HepG2 (cell line): ENCODE measurements at places on chromosomes 12 and 14. TPM values are rescaled to one million over a fixed set of nuclear protein-coding genes. Genes with fewer than 3 reads are reported as not detected.

Gene OTUB2
- total RNA-seq, result 2.2 and 2.4 TPM in 2 replicates

Gene RAPGEF3
- 0.07 TPM in 1 of 2 replicates, not detected in the other for total RNA-seq

Gene IL23A
- 0.35 and 0.51 TPM in 2 replicates for total RNA-seq

Gene RHEBL1
- 1.4 and 1.6 TPM in 2 replicates for total RNA-seq

Gene KCNK13
- total RNA-seq, result 0.29 and 0.31 TPM in 2 replicates

Gene GLIPR1L1
- total RNA-seq, result not detected in 2 replicates

Gene ANO4
- total RNA-seq, result not detected in 2 replicates

Gene PTPRR
- total RNA-seq, result not detected in 2 replicates

Gene RTL1
- total RNA-seq, result 0.04 TPM in 1 of 2 replicates, not detected in the other

Gene AJUBA
- total RNA-seq, result 109 and 157 TPM in 2 replicates

Gene ZDHHC22
- total RNA-seq, result not detected in 2 replicates

Gene TEX22
- total RNA-seq, result 0.27 and 0.55 TPM in 2 replicates

Gene ZNF385A
- 0.44 and 0.49 TPM in 2 replicates for total RNA-seq

Gene CACNA2D4
- total RNA-seq, result 7.2 and 14.2 TPM in 2 replicates

Gene RNF212B
- not detected in 2 replicates for total RNA-seq

Gene EGLN3
- 0.18 TPM in 2 replicates for total RNA-seq

Gene MYH7
- 0.04 TPM in 1 of 2 replicates, not detected in the other for total RNA-seq

Gene CACNB3
- 0.29 TPM in 1 of 2 replicates, not detected in the other for total RNA-seq

Gene SOCS2
- total RNA-seq, result 1.5 and 2.4 TPM in 2 replicates

Gene CYP27B1
- 0.97 and 2.3 TPM in 2 replicates for total RNA-seq

Gene ACSM4
- total RNA-seq, result not detected in 2 replicates

Gene SIX1
- total RNA-seq, result 6.5 and 6.8 TPM in 2 replicates

Gene HVCN1
- 0.20 and 0.49 TPM in 2 replicates for total RNA-seq

Gene SLC6A15
- total RNA-seq, result not detected in 2 replicates

Gene SLC22A17
- total RNA-seq, result 0.48 and 0.95 TPM in 2 replicates

Gene GNB3
- 0.17 and 1.3 TPM in 2 replicates for total RNA-seq

Gene TUNAR
- total RNA-seq, result not detected in 2 replicates

Gene ATN1
- total RNA-seq, result 2.1 TPM in 2 replicates

Gene KITLG
- 4.3 and 5.3 TPM in 2 replicates for total RNA-seq

Gene CATSPERB
- total RNA-seq, result not detected in 2 replicates

Gene NCKAP5L
- 5.9 and 9.0 TPM in 2 replicates for total RNA-seq

Gene SIRT4
- total RNA-seq, result 3.4 and 7.0 TPM in 2 replicates

Gene SMARCD1
- 54.6 and 64.9 TPM in 2 replicates for total RNA-seq

Gene TAS2R14
- total RNA-seq, result 0.32 and 2.3 TPM in 2 replicates

Gene BTBD6
- not detected in 2 replicates for total RNA-seq

Gene IQSEC3
- not detected in 2 replicates for total RNA-seq

Gene TBX5
- total RNA-seq, result not detected in 2 replicates

Gene CCDC38
- 0.18 and 0.24 TPM in 2 replicates for total RNA-seq

Gene INSM2
- total RNA-seq, result not detected in 2 replicates

Gene MSI1
- total RNA-seq, result 0.46 and 0.80 TPM in 2 replicates

Gene PPP1R1A
- 0.20 TPM in 1 of 2 replicates, not detected in the other for total RNA-seq

Gene SERPINA1
- total RNA-seq, result 2,013 and 3,266 TPM in 2 replicates

Gene OTOGL
- total RNA-seq, result not detected in 2 replicates

Gene KRT72
- total RNA-seq, result not detected in 2 replicates

Gene NOXRED1
- 0.24 TPM in 1 of 2 replicates, not detected in the other for total RNA-seq

Gene FRMD6
- total RNA-seq, result 5.4 and 6.8 TPM in 2 replicates

Gene ZBTB25
- total RNA-seq, result 3.0 and 3.5 TPM in 2 replicates
